ENCODE measurements at places on chromosomes 16 and 17.

DNA sequence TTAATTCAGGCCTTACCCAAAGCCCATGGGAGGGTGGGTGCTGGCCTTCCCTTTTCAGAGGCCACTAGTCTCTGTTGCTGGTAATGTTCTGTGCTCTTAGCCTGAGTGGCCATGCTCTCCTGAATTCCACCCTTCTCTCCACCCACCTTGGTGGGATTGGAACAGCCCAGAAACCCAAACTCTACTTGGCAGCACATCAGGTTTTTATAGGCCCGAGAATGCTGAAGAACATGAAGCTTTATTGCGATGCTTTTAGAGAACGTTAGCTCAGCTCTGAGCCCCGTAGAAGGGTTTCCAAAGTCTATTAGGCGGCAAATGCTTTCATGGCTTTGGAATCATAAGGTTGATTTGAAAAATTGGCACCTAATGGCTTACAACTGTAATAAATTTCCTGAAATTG is 209.3 kb downstream of the MSI2 start:
- no peak for DNase-seq

- no peak for DNase-seq
Observed at GRCh38 chr16:46882940-46883307, 1.2 kb upstream of the GPT2 start.

GRCh38 chr16:63185235-63185780 is 1149.1 kb upstream of the CDH8 start:
- no peak for DNase-seq

GRCh38 chr17:38867179-38867967 is 2.5 kb upstream of the LASP1 start:
- peak; percentile 72 for DNase-seq

DNA sequence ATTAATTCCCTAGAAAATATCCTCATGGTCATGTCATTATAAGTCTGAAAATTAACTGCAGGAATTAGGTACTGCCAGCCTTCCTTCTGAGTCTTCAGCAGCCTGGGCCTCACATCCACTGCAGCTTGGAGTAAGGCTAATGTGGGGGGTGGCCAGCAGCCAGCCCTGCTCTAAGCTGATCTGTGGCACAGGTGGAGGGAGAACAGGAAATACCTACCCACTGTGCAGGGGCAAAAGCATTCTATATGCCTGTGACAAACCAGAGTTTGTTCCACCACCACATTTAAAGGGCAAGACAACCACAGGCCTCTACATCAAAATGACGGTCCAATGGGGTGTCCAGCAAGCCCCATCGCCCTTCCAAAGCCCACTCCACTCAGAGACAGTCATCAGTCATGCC is 9.4 kb downstream of the NPRL3 start:
- DNase-seq = no peak

DNA sequence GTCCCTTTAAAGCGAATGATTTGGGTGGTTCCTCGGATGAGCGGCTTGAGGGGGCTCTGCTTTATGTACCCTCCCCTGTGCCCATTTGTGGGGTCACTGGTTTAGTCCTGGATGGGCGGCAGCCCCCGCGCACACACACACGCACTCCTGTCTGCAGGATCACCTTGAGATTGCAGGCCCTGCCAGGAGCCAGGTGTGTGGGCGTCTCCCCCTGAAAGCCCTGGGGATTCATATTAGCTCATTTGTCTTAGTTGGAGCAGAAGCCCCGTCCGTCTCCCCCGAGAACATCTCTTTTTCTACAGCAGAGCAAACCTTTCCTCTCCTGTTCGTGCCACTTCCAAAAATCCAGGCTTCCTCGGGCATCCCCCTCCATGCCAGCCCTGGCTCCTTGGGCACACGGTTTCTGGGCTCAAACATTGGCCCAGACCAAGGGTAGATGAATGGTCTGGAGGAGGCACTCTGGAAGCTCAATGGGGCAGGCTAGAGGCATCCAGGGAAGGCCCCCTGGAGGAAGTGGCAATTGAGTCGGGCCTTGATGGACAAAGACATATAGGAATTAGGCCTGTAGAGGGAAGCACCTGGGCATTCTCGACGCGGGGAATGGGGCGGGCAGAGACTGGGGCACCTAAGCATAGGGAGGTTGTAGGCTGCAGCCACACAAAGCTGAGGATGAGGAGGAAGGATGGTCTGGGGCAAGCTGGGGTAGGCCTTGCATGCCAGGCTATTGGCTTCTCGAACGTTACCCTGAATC is 218.5 kb upstream of the GSE1 start:
- DNase-seq = no peak

- no peak for DNase-seq
Observed at GRCh38 chr17:65446043-65446442, 115.4 kb downstream of the AXIN2 start.

GRCh38 chr17:47695429-47696376 is 1.7 kb downstream of the TBKBP1 start:
- DNase-seq = no peak

- DNase-seq = no peak
Observed at GRCh38 chr17:1241929-1242328, 28.3 kb upstream of the BHLHA9 start.
